ENCODE measurements at places on chromosomes 4 and X.
A peak's percentile ranks its signal among the peaks of the same experiment; 100 is the strongest.

DNA sequence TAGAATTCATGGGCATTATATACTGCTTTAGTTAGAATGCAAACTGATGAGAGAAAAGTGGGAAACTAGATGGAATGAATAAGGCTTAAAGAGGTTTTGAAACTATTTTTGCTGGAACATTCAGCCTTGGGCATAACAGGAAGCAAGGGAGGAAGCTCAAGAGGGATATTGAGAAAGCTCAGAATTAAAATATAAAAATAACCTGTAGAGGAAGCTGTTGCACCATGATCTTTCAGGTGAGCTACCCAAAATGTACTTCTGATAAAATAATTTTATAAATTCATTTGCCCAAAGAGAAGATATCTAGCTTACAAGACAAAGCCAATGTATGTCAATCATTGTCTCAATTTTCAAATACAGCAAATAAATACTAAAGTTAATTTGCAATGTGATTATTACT, 11.3 kb downstream of the GC start:
- no peak for DNase-seq

- peak; percentile 23 for DNase-seq
These were observed 803.6 kb upstream of the ADGRL3 start for GRCh38 chr4:60396341-60397049.

DNA sequence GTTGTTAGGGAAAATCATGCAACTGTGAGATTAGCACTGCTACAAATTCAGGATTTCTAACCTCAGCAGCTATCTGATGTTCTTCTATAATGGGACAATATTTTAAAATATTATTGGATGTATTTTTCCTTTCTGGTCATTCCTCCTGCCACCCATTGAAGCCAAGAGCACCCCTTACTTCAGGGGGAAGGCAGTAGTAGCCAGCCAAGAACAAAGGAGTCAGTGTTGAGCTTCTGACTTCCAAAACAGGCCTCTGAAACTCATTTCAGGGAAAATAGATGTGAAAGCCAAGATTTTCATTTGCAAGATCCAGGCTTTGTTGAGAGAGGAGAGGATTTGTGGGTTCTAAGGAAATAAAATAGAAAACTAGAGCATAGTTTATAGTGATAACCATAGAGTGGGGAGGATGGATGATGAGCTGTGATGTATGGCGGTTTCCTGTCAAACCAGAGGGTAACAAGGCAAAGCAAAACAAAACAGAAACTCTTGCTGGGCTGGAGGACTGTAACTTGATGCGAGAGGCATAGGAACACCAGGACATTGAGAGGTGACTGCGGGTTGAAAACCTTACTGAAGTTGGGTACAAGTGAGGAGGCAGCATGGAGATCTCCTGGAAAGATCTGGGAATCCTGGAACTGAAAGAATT, 173.7 kb upstream of the LEF1 start:
- no peak for DNase-seq

DNA sequence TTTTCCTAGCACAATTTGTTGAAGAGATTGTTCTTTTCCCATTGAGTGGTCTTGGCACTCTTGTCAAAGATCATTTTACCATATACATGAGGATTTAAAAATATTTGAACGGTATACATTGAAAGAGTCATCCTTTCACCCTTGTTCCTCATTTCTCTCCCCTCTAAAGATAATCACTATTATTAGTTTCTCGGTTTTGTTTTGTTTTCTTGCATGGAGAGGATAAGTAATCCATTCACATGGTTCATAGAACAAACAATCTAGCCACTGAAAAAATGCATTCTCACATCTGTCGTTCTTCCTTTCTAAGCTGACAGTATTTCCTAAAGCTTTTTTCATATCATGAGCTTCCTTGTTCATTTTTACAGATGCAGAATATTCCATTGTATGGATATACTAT, 39.2 kb upstream of the MSMO1 start:
- DNase-seq, result no peak

GRCh38 chr4:183588691-183589090, 70.3 kb downstream of the RWDD4 start:
- no peak for DNase-seq

GRCh38 chr4:147678796-147679549, 5.0 kb downstream of the PRMT9 start:
- no peak for DNase-seq

DNA sequence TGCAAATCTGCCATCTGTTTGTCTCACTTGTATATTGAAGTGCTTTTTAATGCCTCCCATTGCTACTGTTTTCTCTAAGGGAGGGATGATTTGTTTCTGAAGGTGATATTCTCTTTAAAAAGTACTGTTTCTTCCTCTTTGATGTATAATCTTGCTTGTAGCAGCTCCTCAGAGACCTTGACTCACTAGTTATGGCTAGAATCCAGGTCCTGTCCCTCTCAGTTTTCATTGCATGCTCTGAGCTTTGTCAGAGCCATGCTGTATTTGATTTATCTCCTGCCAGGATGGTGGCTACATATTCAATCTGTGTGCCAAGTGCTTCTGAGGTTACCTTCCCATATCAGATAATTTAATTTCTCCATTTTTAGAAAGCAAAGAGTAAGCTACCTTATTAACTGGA, 56.0 kb downstream of the GLUD2 start:
- no peak for DNase-seq

DNA sequence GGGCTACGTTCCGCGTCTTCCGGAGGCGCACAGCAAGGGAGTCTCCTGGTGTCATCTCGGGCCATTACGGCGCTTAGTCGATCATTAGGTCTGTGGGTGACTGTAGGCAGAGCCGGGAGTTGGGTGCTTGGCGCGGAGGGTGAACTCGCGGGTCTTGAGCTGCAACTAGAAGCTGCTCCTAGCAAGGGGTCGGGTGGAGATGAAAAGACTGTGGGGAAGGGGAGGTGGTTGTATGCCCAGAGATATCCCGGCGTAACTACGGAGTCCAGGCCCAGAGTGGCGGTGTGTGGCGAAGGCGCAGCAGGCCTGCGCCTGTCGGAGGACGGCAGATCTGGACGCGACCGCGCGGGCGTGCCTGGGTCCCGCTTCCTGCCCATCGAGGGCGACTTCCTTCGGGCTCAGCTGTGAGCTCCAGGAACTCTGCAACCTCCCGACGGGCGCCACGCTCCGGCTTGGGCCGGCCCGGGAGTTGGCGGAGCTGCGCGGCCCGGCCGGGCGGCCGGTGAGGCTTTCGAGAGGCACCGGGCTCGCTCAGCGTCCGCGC, 2.7 kb upstream of the NKX3-2 start:
- DNase-seq, result no peak

GRCh38 chrX:153750127-153750774, 13.8 kb upstream of the PLXNB3 start:
- DNase-seq, result no peak

DNA sequence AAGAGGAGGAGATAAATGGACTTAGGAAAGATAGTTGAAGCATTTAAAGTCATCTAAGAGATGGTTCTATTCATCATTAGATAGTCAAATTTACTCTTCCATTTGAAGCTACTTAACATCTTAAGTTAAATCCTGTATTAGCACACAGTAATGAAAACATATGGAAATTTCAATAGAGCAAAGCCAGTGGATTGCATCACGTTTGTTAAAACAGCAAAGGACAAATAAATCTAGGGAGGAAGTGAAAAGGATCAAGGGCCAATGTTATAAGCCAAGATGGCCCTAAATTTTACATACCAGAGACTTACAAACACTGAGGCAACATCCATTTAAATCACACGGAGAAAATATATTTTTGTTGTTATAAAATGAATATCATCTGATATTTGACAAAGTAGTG, 602.8 kb downstream of the INPP4B start:
- DNase-seq, result no peak

- no peak for DNase-seq
These were observed 2.1 kb upstream of the RHOH start for GRCh38 chr4:40194602-40195161.

GRCh38 chrX:91122151-91122694, 312.4 kb upstream of the PABPC5 start:
- no peak for DNase-seq

DNA sequence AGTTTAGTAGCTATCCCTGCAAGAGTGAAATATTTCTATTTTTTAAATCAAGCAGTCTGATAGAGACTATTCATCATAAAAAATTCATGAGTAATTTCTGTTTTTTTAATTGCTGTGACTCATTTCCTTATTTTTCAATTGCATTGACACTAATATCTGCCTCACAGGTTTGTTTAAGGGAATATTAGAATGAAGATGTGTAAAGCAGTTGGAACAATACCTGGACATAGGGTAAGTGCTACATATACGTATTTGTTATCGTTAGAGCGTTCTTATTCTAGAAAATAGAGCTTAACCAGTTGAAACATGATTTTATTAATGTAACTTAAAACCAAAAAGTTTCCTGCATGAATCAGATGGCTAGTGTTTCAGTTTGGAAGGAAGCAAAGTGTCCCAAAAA, 2211.3 kb downstream of the PCDH7 start:
- DNase-seq, result no peak

GRCh38 chr4:158255727-158256324, 45.5 kb downstream of the TMEM144 start:
- peak; percentile 7 for DNase-seq

- DNase-seq, result no peak
These were observed 36.5 kb downstream of the FGFBP1 start for GRCh38 chr4:15901998-15902397.

DNA sequence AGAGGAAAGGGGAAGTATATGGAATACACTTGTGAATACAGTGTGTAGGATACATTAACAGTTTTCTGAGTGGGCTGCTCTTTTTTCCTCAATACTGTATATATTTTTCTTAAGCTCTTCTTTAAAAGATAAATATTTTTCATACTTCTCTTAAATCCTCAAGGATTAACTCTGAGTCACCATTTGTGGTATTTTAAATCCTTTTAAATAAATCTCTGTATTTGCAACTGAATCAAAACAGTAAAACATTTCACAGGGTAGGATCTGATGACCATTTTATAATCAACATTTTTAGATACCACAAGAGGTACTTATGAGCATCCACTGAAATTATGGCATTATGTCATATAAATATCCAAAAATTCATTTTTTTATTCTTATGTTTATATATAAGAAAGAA, 87.6 kb downstream of the GAB1 start:
- DNase-seq, result no peak

DNA sequence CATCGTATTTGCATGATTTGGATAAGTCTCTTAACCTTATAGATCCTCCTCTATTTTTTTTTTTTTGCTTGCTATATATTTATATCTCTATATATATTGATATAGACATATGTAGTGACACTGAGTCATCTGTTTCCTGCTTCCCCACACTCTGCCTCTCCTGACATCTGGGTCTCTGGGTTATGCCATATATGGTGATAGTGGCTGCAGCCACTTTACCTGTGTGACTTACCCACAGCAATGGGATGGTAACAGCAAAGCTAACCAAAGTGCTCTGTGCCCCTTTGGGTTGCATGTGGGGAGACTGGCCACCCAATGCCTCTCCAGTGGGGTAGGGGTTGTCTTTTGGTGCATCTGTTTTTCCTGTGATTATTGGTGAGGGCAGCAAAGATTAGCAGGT, 14.5 kb downstream of the CMC4 start:
- no peak for DNase-seq

DNA sequence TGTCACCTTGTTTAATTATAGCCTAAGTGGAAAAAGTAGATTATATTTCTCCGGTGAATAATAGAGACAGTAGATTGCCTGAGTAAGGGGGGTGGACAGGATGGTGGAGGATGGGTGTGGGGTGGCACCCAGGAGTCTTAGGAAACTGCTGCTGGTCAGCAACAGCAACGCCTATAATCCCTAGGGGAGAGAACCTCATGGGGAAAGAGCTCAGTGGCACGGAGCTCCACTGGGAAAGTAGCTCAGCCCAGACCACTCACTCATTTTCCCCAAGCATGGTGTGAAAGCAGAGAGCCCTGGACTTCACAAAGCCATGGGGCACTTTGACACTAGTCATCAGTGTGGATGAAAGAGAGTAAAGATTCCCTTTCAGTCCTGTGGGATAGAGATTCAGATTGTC, 31.1 kb downstream of the METTL14 start:
- DNase-seq, result no peak

DNA sequence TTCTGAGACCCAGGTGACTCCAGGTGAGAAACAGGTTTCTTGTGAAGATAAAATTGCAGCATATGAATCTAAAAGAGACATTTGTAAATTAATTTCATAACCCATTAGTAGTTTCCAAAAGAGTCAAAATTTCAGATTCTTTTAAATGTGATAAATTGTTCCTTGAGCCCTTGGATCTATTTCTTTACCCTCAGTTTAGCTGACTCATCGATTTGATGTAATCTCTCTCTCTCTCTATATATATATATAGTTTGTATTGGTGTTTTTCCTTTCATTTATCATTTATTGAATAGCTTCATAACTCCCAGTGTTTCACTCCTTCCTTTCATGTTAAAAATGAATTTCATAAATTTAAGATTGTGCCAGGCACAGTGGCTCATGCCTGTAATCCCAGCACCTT, 96.9 kb downstream of the RAPGEF2 start:
- DNase-seq, result no peak

- no peak for DNase-seq
These were observed 8.6 kb upstream of the CLDN24 start for GRCh38 chr4:183330841-183331240.

GRCh38 chr4:158280856-158281255, 70.6 kb downstream of the TMEM144 start:
- no peak for DNase-seq

DNA sequence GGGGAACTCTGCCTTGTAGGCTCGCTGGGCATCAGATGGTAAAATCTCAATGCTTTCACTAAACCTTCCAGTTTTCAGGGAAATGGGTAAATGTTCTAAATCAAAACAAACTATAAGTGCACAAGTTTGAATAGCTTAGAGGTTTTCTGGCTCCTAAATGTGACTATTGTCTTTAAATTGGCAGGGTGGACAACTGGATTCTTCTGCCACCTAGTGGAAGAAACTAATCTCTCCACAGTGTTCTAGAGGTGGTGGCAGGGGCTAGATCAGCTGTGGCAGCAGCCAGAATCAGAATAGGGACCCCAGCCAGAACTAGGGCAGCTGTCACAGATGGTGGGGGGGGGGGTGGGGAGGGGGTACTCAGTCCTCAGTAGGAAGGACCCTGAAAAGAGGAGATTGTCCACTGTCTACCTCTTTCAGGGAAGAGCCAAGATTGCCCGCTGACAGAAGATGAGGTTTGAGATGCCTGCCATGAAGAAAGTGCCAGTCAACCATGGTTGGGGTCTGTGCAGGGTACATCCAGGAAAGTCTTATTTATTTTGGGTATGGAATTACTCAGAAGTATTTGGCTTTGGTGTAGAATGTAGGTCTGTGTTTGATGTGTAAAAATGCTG, 201.4 kb downstream of the CCNG2 start:
- DNase-seq, result peak; percentile 2

GRCh38 chr4:3732076-3733028, 33.8 kb upstream of the ADRA2C start:
- DNase-seq, result no peak

DNA sequence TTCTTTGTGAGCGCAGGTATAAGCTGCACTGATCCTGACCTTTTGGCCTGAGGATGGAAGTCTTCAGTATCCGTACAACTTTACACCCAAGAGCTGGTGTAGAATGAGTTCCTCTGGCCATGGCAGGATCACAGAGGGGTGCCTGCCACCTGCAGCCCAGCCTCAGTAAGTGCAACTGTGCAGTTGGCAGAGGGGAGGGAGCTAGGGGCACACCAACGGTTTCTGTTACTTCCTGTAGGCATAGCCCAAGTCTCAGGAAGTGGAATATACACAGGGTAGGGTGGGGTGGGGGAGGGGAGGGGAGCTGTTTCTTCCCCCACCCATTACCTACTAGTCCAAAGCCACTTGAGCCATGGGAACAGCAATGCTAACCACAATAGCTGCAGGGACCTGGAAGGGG, 85.4 kb upstream of the GBA3 start:
- peak; percentile 8 for DNase-seq

GRCh38 chr4:80471756-80472155, 136.2 kb downstream of the CFAP299 start:
- no peak for DNase-seq

GRCh38 chr4:25030277-25031076, at the start of gene LGI2:
LGI2 (minus strand) TSS chr4:25030946; CDS start chr4:25030693, 253 bp downstream.
- no peak for DNase-seq

Measured in NCI-H446 treated with DMSO at 0.1 percent for 48 hours (cell line).